Glutamatergic neuron (in vitro differentiated cells): ENCODE measurements at places on chromosomes 13 and 19. TPM values are rescaled to one million over a fixed set of nuclear protein-coding genes. Genes with fewer than 3 reads are reported as not detected.

Gene LRRC8E
- total RNA-seq, result not detected

Gene IZUMO1
- not detected for total RNA-seq

Gene TNNI3
- total RNA-seq, result 3.3 TPM

Gene IZUMO2
- total RNA-seq, result not detected

Gene TBXA2R
- total RNA-seq, result not detected

Gene ZNF682
- total RNA-seq, result 23.9 TPM

Gene ZNF132
- total RNA-seq, result 4.9 TPM

Gene CCDC194
- total RNA-seq, result not detected

Gene MCEMP1
- total RNA-seq, result not detected

Gene MIA
- total RNA-seq, result not detected

DNA sequence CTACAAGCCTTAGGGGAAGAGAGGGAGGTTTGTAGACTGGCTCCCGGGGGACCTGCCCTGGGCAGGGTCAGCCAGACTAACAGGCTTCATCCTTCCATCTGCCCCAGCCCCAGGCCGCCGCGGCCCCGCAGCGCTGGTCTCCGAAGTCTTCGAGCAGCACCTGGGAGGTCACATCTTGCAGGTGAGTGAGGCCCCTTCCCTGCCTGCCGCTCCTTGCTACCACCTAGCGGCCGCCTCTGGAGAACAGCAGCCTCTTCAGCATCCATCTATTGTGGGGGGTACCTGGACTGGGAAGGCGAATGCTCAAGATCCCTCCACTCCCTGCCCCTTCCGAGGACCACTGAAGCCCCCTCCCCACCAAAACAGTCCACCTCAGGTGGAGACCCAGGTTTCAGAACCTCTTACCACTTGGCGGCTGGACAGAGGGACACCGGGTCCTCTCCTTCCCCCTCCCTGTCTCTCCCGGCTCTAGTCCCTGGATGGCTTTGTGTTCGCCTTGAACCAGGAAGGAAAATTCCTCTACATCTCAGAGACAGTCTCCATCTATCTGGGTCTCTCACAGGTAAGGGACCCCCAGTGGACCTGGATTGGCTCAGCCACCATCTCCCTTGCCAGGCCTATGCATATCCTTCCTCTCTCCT lies 12.7 kb downstream of the NPAS1 start:
- peak; percentile 66 for DNase-seq

DNA sequence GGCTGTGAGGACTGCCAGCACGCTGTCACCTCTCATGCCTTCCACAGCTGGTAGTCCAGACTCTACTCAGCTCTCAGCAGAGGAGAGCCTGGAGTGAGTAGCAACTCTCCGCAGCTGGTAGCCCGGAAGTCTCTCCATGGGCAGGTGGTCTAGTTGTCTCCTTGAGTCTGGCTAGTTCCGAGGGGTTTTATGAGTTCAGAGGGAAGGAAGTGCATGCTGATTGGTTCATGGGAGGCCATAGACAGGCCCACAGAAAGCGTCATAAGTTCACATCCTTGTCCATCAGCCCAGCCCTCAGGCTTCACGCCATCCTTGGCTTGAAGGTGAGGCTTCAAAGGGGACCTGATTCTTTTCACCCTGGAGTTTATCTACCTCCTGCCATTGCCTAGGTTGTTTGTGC lies 2662.4 kb upstream of the PCDH20 start:
- DNase-seq, result no peak

GRCh38 chr13:21016487-21016886 lies 44.9 kb downstream of the LATS2 start:
- no peak for DNase-seq

GRCh38 chr13:105219651-105220050 lies 1315.8 kb downstream of the EFNB2 start:
- DNase-seq, result no peak

DNA sequence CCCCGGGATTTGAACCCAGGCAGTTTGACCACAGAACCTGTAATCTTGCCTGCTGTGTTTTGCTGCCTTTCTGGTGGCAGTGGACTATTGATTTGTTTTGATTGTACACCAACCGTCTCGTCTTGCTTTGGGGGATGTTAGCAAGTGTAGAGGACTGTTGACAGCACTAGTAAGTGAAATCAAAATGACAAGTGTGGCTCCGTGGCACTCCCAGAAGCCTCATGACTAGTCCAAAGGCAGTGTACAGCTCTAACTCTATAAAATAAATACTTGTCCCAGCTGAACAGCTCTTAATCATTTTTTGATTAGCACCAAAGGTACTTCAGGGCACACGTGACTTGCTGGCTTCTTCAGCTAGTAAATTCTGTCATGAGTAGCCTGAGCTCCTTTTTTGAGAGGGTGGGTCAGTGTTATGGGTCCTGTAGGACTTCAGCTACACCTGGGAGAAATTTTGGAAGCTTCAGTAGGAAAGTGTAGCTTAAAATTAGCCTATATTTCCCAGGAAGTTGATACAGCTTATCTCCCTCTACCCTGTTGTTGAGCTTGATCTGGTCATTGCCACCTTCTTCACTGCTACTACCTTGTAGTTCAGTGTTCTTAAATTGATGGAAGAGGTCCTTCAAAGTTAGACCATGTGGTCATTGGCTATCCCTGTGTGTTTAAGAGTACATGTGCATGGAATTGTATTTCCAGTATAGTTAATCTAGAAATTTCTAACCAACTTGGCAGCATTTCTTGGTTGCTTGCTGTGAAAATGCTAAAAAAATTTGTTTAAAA lies 15.1 kb downstream of the TM9SF2 start:
- no peak for DNase-seq

GRCh38 chr19:48698046-48698445 lies 2.3 kb downstream of the FUT2 start:
- no peak for DNase-seq

DNA sequence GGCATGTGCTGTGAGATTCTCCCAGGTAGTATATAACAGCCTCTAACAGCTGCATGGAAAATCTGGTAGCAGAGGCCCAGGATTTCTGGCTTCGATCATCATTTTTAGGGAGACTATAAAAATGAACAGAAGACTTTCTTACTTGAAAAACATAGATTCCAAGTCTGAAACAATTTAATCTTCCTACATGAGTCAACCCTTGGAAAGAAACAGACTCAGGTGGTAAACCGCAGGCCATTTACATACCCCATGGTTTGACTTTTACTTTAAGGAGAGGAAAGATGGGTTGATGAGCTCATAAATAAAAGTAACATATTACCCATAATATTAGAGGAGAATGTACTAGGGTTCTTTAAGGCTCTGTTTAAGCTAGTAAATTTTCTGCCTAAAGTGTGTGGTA lies 121.6 kb downstream of the CYSLTR2 start:
- no peak for DNase-seq

DNA sequence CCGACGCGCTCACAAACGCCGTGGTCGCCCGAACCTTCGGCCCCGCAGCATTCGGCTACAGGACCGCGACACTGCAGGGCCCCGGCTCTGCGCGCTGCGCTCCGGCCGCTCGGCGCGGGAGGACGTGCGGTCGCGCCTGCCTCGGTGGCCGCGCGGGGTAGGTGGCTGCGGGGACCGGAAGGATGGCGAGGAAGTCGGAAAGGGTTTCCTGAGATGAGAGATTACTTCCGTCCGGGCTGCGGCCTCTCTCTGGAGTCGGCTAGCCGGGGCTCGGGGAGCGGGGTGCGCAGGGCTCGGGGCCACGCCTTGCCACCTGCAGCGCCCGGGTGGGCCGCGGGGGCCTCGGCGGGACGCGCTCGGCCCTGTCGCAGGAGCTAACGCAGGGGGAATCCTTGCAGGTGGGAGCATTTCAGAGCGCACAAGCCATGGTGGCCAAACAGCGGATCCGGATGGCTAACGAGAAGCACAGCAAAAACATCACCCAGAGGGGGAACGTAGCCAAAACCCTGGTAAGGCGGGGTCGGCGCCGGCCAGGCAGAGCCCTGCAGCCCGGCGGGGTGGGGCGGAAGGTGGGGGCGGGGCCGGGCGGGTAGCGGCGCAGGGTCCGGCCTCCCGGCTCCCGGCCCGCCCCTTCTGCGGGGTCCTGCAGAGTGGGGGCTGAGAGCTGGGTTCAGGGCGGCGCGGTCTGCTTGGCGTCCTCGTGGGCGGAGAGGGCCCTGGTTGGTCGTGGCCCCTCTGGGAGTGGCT lies at the start of gene SERP2:
Gene SERP2, plus strand, starts transcription at position 224 of the 747 bp plus-strand sequence. Its CDS starts 202 bp downstream, at position 426.
- peak; percentile 64 for DNase-seq

GRCh38 chr13:46359714-46360113 lies 27.3 kb downstream of the RUBCNL start:
- DNase-seq, result no peak

DNA sequence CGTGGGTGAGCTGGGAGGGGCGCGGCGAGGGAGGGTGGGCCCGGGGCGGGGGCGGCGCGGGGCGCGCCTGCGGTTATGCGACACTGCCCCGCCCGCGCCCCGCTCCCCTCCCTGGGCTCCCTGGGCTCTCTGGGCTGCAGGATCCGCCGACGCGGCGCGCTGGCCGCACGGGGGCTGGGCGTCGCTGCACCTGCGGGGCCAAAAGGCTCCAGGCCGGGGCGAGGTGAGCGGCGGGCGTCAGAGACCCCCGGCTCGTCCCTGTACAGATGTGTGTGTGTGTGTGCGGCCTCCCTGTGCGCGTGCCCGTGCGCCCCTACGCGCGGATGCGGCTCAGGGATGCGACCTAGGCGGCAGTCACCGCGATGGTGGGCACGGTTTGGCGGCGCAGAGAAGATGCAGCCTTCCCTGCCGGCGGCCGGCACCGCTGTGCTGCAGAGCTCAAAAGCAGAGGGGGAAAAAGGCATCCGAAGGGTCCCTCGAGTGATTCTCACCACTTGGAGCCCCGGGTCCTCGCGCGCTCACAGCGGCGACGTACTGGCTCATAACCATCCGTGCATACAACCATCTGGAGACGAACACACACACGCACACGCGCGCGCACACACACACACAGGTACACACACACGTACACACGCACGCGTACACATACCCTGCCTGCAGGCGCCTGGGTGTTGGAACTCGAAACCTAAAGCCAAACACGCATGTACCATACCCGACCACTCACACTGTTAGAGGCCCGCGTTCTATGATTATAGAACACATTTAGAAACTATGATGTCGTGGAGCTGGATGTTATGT lies 709 bp downstream of the ATP8A2 start:
- peak; percentile 69 for DNase-seq

DNA sequence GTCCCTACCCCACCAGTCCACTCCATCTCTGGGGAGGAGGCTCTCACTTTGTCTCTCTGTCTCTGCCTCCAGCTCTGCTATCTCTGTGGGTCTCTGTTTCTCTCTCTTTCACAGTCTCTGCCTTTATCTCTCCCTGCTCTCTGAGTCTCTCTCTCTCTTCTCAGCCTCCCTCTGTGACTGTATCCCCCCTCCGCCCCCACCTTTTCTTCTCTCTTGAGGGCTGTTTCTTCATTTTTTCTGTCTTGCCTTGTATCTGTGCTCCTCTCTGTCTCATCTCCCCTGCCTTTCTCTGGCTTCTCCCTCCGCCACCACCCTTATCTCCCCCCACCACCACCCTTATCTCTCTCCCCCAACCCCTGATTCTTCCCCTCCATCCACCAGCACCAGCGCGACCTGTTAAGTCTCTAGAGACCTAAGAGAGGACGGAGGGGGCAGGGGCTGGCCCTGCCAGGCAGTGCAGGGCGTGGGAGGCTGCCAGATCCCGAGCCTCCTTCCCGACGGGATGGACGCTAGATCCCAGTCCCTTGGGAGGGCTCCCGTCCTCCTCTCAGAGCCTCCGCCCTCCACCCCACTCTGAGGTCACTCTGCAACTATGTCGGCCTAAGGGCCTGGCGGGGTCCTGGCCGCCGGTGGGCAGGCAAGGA lies 1.0 kb downstream of the AXL start:
- no peak for DNase-seq

GRCh38 chr13:96428911-96429310 lies 339.0 kb downstream of the HS6ST3 start:
- DNase-seq, result no peak

GRCh38 chr19:16668176-16668575 lies 7.2 kb downstream of the TMEM38A start:
- no peak for DNase-seq

GRCh38 chr13:114134111-114134943 lies 1.9 kb upstream of the RASA3 start:
- DNase-seq, result no peak

- DNase-seq, result no peak
Observed at GRCh38 chr19:31383553-31383952, 34.3 kb upstream of the TSHZ3 start.

DNA sequence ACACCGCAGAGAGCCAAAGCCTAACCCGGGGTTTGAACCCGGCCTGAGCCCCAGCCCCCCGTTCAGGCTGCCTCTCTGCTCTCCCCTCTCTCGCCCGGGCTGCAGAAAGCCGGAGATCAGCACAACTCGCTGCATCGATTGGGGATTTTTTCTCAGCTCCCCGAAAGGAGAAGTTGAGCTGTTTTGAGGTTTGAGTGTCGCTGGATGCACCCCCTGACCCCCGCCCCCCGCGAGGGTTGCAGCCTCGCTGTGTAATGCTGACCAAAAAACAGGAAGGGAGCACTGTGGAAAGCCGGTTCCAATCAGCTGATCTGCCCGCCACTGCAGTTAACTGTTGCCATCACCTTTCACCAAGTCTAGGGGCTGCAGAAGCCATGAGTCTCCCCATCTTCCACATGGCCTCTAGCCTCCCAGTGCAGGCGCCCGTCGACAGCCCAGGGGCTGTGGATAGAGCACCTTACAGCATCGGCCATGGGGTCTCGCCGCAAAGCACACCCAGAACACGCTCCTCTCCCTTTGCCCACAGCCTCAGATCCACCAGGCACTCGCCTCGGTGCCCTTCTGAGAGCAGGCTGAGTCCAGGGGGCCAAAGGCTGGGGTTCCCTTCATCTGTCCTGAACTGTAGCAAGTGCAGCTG lies 34.5 kb downstream of the MYO9B start:
- no peak for DNase-seq

GRCh38 chr13:66887088-66887487 lies 343.0 kb downstream of the PCDH9 start:
- no peak for DNase-seq

DNA sequence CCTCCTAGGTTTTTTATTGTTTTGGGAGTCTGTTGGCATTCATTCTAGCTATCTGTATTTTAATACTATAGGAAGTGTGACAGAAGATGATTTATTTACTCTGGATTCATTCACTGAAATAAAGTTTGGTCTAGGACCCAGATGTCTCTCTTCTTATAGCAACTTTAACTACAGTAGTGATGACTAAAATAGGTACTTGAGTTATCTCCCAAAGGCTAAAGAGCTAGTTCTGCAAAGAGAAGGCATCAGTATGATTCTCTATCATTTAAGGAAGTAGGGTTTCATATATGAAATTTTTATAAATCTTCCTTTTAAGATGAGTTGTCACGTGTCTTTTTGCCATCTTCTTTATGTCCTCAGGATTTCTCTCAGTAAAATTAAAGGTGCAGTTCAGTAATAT lies 507.4 kb downstream of the KCTD12 start:
- DNase-seq, result no peak

GRCh38 chr13:62209529-62209928 lies 793.9 kb upstream of the PCDH20 start:
- no peak for DNase-seq

GRCh38 chr13:106581225-106581624 lies 13.3 kb upstream of the ARGLU1 start:
- no peak for DNase-seq

- no peak for DNase-seq
Observed at GRCh38 chr13:109859898-109860297, 73.5 kb upstream of the IRS2 start.

GRCh38 chr19:51559240-51559639 lies 11.8 kb upstream of the ZNF175 start:
- DNase-seq, result no peak

GRCh38 chr13:41029629-41030028 lies 10.5 kb upstream of the ELF1 start:
- no peak for DNase-seq
